H9 (cell line): ENCODE measurements at places on chromosomes 11 and 22.

DNA sequence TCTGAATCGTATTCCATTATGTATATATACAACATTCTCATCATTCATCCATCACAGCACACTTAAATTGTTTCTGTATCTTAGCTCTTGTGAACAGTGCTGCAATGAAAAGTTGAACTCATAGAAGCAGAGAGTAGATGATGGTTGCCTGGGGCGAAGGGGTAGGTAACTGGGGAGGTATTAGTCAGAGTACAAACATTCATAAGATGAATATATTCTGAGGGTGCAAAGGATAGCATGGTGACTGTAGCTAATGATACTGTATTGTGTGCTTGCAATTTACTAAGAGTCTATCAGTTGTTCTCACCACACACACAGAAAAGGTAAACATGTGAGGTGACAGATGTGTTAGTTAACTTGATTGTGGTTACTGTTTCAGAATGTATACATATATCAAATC, 12.6 kb upstream of the RFPL2 start:
- H3K36me3 ChIP-seq: no peaks in the 10 kb centered on the region
- no peaks in the 10 kb centered on the region for H3K27me3 ChIP-seq
- H3K4me1 ChIP-seq: no peaks in the 10 kb centered on the region

GRCh38 chr11:122310766-122311165, 194.8 kb upstream of the BLID start:
- peaks cover 6% of the 10 kb centered on the region; the same call in 1 of the 2 replicates for H3K4me1 ChIP-seq
- H3K36me3 ChIP-seq: no peaks in the 10 kb centered on the region
- no peak overlapping the region for H3K27ac ChIP-seq
- H3K4me3 ChIP-seq: no peak overlapping the region
- no peak for DNase-seq

DNA sequence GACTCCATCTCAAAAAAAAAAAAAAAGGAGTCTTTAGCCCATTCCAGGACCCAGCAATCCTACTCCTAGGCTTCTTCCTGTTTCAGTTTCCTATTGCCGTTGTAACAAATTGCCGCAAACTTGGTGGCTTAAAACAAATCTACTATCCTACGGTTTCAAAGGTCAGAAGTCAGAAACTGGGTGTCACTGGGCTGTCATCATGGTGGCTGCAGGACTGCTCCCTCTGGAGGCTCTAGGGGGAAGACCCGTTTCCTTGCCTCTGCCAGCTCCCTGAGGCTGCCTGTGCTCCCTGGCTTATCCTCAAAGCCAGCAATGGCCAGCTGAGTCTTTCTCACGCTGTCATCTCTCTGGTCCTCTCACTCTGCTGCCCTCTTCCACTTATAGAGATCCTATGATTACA, 8.7 kb upstream of the DAGLA start:
- H3K4me1 ChIP-seq: peaks cover 3% of the 10 kb centered on the region; the same call in 1 of the 2 replicates
- H3K4me3 ChIP-seq: no peak overlapping the region
- DNase-seq: peak; percentile 78
- no peaks in the 10 kb centered on the region for H3K36me3 ChIP-seq
- H3K27me3 ChIP-seq: no peaks in the 10 kb centered on the region

DNA sequence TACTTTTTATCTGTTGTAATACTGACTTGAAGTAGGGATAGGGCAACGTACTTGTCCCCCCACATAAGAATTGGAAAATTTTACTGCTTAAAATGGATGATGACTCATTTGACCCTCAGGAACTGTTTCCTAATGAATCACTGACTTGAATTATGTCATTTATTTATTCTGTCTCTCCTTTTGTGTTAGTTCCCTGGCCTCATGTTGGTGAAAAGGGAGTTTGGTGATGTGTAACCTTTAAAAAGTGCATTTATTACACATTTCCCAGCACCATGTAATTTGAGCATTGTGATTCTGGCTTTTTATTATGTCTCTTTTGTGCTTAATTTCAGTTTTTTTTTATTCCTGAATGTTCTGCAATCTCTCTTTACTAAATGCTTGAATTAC, 20.3 kb upstream of the PGM2L1 start:
- H3K4me1 ChIP-seq: no peaks in the 10 kb centered on the region
- H3K4me3 ChIP-seq: no peak overlapping the region
- no peaks in the 10 kb centered on the region for H3K36me3 ChIP-seq
- no peaks in the 10 kb centered on the region for H3K27me3 ChIP-seq

DNA sequence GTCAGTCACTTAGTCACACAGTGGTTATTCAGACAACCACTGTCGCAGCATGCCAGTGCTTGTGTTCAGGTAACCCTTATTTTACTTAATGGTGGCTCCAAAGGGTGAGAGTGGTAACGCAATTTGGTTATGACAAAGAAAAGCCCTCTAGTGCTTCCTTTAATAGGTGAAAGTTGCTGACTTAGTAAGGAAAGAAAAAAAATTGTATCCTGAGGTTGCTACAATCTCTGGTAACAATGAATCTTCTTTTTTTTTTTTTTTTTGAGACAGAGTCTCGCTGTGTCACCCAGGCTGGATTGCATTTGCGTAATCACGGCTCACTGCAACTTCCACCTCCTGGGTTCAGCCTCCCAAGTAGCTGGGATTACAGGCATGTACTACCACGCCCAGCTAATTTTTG, 64.5 kb downstream of the C11orf91 start:
- H3K4me1 ChIP-seq: peaks cover 2% of the 10 kb centered on the region; the same call in 1 of the 2 replicates
- H3K4me3 ChIP-seq: no peak overlapping the region
- no peak for DNase-seq
- peaks cover 16% of the 10 kb centered on the region for H3K36me3 ChIP-seq
- H3K27ac ChIP-seq: no peak overlapping the region
- H3K27me3 ChIP-seq: no peaks in the 10 kb centered on the region

DNA sequence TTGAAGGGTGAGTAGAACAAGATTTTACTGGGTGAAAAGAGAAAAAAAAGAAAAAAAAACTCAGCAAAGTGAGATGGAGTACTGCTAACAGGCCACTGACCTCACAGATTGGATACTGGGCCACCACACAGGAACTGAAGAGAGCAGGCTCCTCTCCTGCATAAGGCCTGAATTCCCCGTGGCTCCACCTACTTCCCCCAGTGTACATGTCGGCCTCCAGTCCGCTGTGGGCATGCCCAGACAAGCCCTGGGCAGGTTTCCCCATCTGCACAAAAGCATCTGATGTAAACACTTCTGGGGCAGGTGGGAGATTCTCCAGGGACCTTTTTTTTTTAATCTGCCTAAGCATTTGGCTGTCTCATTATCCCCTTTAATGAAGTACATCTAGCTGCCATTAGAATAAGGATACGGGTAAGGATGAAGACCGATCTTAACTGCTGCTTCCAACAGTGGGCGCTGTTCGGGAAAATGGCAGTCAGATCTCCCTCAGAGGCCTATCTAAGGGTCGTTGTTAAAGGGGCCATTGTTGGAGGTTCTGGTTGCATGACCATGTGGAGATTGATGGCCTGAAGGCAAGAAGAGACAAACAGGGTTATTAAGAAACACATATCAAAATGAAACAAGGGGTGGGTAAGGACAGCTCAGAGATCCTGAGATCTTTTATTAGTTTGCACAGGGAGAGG, 48.5 kb downstream of the MS4A13 start:
- peak; percentile 64 for DNase-seq
- H3K36me3 ChIP-seq: peaks cover 4% of the 10 kb centered on the region; the same call in 2 of the 3 replicates
- H3K27me3 ChIP-seq: no peaks in the 10 kb centered on the region
- H3K4me1 ChIP-seq: no peaks in the 10 kb centered on the region
- no peak overlapping the region for H3K4me3 ChIP-seq

- no peaks in the 10 kb centered on the region; the same call in 1 of the 2 replicates for H3K27me3 ChIP-seq
- H3K27ac ChIP-seq: no peak overlapping the region
- H3K4me1 ChIP-seq: no peaks in the 10 kb centered on the region
- no peak for DNase-seq
Observed at GRCh38 chr11:12671370-12671769, 2.9 kb upstream of the TEAD1 start.

DNA sequence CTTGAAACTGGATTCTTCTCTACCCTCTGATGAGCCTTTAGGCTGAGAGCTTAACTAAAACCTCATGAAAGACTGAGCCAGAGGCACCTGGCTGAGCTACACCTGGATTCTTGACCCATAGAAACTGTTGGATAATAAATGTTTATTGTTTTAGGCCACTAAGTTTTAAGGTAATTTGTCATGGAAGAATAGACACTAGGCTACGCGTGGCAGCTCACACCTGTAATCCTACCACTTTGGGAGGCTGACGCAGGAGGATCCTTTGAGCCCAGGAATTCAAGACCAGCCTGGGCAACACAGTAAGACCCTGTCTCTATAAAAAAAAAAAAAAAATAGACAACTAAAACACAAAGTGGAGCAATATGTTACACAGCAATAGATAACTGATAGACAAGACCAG, 29.2 kb upstream of the UPB1 start:
- no peak overlapping the region for H3K27ac ChIP-seq
- no peak for DNase-seq
- no peaks in the 10 kb centered on the region for H3K27me3 ChIP-seq
- no peak overlapping the region for H3K4me3 ChIP-seq

DNA sequence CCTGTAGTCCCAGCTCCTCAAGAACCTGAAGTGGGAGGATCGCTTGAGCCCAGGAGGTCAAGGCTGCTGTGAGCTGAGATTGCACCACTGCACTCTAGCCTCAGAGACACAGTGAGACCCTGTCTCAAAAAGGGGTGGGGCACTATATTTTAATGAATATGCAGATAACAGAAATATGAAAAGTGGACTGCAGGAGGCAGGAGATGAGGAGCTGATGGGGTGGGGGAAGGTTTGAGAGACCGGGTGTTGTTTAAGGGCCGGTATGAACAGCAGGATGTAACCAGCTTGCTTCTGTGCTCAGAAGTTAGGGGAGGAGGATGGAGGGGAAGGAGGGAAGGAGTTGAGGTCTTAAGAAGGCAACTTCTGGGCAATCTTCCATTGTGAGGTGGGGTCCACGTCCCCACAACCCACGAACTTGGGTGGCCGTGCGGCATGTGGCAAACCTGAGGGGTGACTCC, 1.3 kb upstream of the B4GALNT4 start:
- no peak for DNase-seq
- H3K4me3 ChIP-seq: peak overlapping the region; percentile 89
- H3K4me1 ChIP-seq: no peaks in the 10 kb centered on the region
- H3K27ac ChIP-seq: no peak overlapping the region
- peaks cover 18% of the 10 kb centered on the region for H3K36me3 ChIP-seq
- H3K27me3 ChIP-seq: no peaks in the 10 kb centered on the region

DNA sequence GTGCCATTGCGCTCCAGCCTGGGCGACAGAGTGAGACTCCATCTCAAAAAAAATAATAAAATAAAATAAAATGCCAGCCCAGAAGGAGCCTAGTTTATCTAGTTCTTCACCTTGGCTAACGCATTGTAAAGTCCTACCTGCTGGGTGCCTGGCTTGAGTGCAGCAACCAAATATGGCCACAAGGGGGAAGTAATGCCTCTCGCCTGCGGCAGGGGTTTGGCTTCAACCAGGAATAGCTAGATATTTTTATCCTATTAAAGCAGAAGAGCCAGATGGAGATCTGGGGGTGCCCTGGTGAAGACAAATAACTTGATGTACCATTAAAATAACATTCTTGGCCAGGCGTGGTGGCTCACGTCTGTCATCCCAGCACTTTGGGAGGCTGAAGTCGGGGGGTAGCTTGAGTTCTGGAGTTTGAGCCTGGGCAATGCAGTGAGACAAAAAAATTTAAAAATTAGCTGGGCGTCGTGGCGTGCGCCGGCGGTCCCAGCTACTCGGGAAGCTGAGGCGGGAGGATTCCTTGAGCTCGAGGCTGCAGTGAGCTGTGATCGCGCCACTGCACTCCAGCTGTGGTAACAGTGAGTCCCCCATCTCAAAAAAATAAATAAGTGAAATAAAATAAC, 20.6 kb upstream of the PLEKHB1 start:
- H3K4me1 ChIP-seq: peaks cover 3% of the 10 kb centered on the region; the same call in 1 of the 2 replicates
- no peak overlapping the region for H3K27ac ChIP-seq
- no peaks in the 10 kb centered on the region for H3K36me3 ChIP-seq
- H3K4me3 ChIP-seq: peak overlapping the region; percentile 53; the same call in 1 of the 3 replicates

DNA sequence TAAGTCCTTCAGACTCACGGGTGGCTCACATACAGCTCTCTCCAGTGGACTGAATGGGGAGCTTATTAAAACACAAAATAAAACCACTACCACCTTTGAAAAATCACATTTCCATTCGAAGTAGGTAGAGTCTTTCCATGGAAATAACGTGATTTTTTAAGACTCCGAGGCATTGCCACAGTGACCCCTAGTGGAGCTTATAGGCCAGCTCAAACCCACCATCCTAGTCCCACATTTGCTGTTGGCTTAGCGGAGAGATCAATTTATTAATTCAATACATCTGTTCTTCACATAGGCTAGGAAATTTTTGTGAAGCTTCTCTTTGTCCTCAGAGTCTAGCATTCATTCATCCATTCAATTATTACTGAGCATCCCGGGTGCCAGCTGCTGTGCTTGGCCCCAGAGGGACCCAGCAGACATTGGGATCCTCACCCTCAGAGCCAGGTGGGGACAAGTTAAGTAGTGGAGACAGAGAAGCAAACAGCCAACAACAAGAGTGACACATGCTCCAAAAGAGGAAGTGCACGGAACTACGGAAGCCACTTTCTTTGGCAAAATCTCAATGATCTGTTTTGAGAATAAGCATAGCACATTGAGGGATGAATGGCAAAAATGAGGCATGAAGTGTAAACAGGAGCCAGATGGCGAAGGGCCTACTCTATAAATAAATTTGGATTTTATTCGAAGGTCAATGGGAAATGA, 10.2 kb upstream of the P4HA3 start:
- no peaks in the 10 kb centered on the region for H3K27me3 ChIP-seq
- no peaks in the 10 kb centered on the region; the same call in 1 of the 2 replicates for H3K4me1 ChIP-seq
- no peak overlapping the region for H3K4me3 ChIP-seq
- H3K36me3 ChIP-seq: peaks cover 8% of the 10 kb centered on the region; the same call in 1 of the 2 replicates

DNA sequence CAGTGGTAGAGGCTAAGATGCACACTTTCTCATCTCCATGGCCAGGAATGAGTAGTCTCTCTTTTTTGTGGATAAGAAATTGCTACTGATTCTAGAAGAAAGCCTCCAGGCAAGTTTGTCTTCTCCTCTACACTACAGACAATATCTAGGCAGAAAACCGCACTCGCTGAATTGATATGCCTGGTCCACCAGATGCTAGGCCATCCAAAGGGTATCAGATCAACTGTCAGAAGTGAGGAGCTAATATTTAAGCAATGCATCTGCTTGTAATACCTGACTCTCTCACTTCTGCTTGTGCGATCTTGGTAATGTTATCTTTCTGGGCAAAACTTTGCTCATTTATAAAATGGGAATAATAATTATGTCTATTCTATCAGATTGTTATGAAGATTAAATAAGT, 45.0 kb downstream of the CASP12 start:
- DNase-seq: no peak
- H3K4me3 ChIP-seq: no peak overlapping the region
